ENCODE measurements at places on chromosomes 12 and 14. TPM values are rescaled to one million over a fixed set of nuclear protein-coding genes. Genes with fewer than 3 reads are reported as not detected.

The POC1B gene
- 38.8 TPM for total RNA-seq

The TAS2R8 gene
- 0.49 TPM for total RNA-seq

The FRMD6 gene
- 10.1 TPM for total RNA-seq

The VASH1 gene
- total RNA-seq, result 79.9 TPM

The CELA1 gene
- not detected for total RNA-seq

The ADIPOR2 gene
- total RNA-seq, result 24.1 TPM

The GPR65 gene
- under 0.01 TPM for total RNA-seq

The TAS2R19 gene
- 11.3 TPM for total RNA-seq

The IKZF4 gene
- 6.1 TPM for total RNA-seq

The SMIM41 gene
- total RNA-seq, result not detected

The SIRT4 gene
- 3.9 TPM for total RNA-seq

The MGAT4C gene
- total RNA-seq, result 79.2 TPM

Measured in temporal lobe (tissue), 4 donors.